ENCODE measurements at places on chromosomes 2 and 18.

GRCh38 chr2:105822186-105822585 lies 77.5 kb downstream of the NCK2 start:
- DNase-seq = no peak

GRCh38 chr2:44616667-44617155 lies 255.0 kb downstream of the CAMKMT start:
- no peak for DNase-seq

DNA sequence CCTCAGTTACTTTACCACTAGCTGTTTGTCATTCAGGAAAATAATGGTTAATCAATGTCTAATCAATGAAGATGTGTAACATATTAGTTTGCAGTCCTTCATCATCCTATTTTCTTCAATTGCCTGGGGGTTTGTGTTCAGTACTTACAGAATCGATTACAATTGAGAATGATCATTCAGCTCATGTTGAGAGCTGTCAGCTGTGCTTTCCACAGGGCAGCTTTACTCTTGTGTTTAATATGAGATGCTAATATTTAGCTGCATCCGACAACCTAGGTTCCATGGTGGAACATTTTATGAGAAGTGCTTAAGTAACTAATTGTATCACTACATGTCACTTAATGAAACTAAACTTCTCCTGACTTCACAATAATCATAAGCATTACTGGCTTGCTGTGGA lies 191.9 kb downstream of the GRB14 start:
- no peak for DNase-seq

- DNase-seq = no peak
These were observed 154.8 kb upstream of the TFPI start for GRCh38 chr2:187709065-187709464.

GRCh38 chr2:209985874-209986273 lies 16.6 kb upstream of the RPE start:
- DNase-seq = no peak

- DNase-seq = no peak
These were observed 32.9 kb downstream of the OSBPL6 start for GRCh38 chr2:178227187-178227586.

- DNase-seq = no peak
These were observed 32.2 kb downstream of the SPATS2L start for GRCh38 chr2:200338692-200339091.

DNA sequence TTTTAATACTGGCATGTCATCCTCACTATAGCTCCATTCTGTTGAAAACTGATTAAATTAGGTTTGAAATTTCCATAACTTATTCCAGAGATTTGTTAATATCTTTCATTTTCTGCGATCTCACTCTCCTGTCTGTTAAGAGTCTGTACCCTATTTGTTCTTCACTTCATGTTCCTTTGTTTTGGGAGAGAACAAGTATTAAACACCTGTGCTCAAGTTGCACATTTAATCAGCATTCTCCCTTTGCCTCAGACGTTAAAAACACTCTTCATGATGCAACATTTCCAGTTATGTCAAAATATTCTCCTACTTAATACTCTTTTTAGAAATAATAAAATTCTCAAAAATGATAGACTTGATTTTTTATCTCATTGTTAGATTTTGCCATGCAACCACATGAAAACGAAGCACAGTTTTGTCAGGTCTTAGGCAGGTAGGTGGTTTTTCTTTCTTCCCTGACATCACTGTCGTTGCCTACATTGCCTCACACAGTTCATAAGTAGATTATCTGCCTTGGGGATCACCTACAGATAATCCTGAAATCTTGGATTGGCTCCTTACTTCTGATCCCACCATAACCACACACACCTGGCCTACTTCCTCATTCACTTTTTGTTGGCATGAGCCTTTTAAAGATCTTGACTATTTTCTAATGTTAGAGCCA lies 109.9 kb downstream of the GAREM1 start:
- no peak for DNase-seq

DNA sequence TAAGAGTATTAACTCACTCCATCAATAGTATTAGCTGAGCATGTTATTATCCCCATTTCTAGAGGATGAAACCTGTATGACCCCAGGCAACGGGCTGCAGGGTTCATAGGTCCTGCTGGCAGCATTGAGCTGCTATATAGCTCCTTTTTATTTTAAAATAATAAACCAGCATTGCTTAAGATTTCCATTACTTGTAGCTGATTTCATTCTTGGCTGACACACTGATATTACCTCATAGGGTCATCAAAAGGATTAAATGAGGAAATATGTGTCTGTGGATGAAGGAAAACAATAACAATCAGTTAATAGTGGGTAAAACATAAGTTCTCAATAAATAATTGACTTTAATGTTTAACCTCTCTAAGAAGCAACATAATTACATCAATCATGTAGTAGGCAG lies 48.3 kb upstream of the NRP2 start:
- DNase-seq = no peak

- no peak for DNase-seq
These were observed at the start of gene LIPG for GRCh38 chr18:49561289-49562193. Gene LIPG (plus strand): TSS chr18:49562057. CDS start chr18:49562309, 252 bp downstream.

- no peak for DNase-seq
These were observed 114.3 kb downstream of the MGAT5 start for GRCh38 chr2:134368009-134368817.

DNA sequence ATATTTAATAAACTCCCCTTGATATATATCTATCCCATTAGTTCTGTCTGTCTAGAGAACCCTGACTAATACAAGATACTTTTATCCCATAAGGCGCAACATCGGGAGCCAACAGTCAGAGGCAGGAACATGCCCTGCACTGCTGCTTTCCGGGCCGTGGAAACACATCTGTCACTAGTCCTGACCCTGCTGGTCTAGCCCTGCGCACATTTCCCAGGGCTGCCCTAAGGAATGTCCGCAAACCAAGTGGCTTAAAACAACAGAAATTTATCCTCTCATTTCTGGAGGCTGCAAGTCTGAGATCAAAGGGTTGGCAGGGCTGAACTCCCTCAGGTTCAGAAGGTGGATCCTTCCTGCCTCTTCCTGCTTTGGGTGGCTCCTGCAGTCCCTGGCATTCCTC lies 114.2 kb upstream of the TPO start:
- no peak for DNase-seq

DNA sequence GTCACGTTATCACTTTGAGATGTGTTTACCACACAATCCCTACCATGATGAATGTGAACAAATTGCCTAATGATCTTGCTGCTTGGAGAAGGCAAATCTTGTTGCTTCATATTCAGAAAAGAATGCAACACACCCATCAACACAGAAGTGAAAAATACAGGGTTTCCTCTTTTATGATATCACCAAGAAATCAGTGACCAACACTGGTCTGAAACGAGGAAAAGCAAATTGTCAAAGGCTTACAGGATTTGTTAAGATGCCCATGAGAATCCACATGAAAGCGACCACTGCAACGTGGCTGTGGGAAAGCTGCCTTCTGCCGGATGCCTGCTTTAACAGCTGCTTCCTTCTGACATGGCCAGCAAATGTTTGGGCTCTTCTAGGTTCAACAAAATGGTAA lies 397.6 kb upstream of the LRATD1 start:
- no peak for DNase-seq

DNA sequence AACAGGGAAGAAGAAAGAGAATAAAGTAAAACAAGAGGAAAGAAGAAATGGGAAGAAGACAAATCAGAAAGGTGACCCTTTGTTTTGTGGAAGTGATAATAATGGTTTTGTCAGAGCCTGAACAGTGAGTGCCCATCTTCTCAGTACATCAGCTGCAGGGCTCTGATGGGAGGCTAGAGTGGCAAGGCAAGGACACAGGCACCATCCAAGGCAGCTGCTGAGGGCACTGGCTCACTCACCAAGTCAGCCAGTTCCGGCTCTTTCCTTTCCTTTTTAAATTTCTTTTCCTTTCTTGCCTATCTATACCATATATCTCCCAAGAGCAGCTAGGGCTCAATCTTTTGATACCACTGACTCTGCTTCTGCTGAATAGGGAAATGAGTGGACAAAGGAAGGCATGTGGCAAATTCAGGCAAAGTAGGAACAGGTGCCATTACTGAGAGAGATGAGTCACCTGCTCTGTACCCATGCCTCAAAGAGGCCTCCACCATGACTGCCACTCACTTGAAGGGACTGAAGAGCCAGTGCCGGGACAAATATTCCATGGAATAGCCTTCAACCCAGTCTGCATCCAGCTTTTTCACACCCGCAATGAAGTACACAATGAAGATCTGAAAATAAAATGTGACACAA lies 6.2 kb downstream of the GGCX start:
- DNase-seq = no peak

DNA sequence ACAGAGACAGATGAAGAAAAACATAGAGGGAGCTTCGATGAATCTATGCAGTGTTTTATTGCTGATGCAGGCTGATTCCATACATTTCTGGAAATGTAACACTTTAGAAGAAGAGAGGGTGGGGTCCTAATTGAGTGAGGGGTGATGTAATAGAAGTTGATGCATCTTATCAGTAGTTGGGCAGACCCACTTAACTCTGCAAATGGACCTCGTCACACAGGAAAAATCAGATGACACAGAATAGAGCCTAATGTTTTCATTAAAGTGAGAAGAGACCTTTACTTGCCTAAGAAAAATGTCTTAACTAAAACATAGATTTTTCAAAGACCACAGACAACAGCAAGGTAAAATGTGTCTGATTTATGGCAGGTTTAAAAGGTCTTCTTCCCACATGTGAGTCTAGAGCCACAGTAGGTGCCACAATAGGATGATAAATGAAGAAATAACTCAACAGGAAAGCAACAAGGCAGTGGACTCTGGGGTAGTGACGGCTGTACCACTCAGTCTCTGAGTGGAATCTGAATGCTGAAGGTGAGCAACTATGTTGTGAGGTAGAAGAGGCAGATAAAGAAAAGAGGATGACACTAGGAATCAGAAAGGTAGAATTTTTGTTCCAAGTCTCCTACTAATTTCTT lies 414.7 kb upstream of the PIK3C3 start:
- DNase-seq = no peak

DNA sequence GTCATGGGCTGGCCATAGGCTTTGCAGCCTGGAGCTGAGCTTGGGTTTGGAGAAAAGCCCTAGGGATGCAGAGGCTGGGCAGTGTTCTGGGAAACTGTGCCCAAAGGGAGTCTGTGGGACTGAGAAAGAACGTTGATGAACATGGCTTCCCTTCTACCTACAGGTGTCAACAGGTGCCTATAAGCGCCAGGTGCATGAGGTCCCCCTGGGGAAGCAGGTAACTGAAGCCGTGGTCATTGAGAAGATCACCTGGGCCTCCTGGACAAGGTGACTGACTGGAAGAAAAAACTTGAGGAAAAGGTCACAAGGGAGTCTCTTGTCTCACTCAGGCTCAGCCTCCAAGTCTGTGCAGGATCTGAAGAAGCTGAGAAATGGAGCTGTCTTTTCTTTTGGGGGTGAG lies 83.4 kb downstream of the RTN4 start:
- no peak for DNase-seq

DNA sequence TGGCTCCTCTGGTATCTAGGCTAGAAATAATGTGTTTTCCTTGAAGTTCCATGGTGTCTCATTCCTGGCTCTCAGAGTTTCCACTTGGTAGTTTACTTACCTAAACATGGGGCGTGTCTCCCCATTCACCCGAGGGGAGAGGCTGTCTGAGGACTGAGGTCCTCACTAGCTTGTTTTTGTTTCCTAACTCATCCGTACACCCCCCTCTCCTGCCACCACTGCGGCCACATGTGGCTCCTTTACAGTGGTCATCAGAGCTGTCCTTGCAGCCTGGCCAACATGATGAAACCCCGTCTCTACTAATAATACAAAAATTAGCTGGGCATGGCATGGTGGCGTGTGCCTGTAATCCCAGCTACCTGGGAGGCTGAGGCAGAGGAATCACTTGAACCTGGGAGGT lies 106.0 kb downstream of the ASAP2 start:
- no peak for DNase-seq

- DNase-seq = no peak
These were observed 47.9 kb downstream of the DOCK10 start for GRCh38 chr2:224994242-224994823.

GRCh38 chr18:45938488-45938935 lies 28.6 kb downstream of the EPG5 start:
- DNase-seq = no peak

DNA sequence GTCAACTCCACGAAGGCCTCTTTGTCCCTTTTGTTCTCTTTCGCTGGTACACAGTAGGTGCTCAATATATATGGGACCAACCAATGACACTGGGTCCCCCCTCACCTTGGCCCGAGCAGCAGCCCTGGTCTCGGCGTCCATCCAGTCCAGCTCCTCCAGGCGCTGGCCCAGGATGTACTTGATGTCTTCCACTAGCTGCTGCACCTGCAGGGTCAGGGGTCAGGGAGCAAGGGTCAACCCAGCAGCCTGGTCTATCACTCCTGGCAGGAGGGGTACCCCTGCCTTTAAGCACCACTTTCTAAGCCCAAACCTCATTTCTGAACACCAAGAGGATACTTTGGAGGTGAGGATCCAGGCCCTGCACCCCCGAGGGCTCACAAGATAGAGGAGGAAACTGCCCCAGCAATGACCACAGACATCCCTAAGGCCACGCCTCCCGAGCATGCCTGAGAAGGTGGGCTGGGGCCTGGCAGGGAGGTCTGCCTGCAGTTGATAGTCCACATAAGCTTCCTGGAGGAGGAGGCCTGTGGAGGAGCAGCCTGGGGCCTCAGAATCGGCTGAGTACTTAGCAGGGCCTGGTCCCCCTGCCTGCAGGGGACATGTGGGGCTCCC lies 4.2 kb downstream of the ECEL1 start:
- no peak for DNase-seq

DNA sequence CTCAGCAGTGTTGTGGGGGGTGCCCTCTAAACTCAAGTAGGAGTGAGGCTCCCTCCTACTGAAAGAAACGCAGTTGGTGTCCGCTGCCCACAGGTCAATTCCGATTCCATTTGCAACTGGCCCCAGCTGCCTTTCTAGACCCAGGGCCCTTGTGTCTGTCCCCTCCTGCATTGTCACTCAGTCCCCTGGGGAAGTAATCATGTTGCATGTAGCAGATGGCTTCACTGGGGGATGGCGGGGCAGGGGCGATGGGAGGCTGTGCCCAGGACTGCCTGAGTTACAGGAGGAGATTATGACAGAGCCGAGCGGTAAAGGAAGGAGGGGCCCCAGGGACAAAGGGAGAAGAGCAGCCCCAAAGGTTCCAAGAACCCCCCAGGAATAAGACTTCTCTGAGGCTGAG lies 62.5 kb upstream of the SH3RF3 start:
- no peak for DNase-seq

- no peak for DNase-seq
These were observed 38.8 kb downstream of the ADAM23 start for GRCh38 chr2:206482123-206482522.

- no peak for DNase-seq
These were observed 216.0 kb downstream of the FHOD3 start for GRCh38 chr18:36513556-36513955.

DNA sequence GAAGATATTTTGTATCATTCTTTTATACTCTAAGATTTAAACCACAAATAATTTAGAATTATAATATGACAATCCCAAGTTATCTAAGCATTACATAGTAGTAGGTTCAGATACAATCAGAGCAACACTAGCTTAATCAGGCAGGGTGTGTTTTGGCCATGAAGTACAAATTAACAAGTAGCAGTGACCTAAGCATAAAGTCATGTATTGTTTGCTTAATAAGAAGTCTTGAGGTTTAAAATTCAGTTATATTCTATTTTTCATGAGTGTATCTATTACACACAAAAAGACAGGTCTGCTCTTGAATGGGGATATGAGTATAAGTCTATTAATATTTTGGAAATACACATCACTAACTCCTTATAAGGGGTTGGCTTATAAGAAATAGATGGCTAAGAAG lies 39.9 kb downstream of the DYNAP start:
- DNase-seq = no peak

Data from stimulated activated CD8-positive, alpha-beta memory T cell treated with anti-CD3 and anti-CD28 coated beads, Interleukin-4, amount 100 ng/mL, for 1 hour (primary cell).